Lung microvascular endothelial cell (primary cell): ENCODE measurements at places on chromosomes 2 and 18. TPM values are rescaled to one million over a fixed set of nuclear protein-coding genes. Genes with fewer than 3 reads are reported as not detected.

GRCh38 chr2:18304849-18305248 lies 255.6 kb downstream of the RDH14 start:
- no peak for DNase-seq

DNA sequence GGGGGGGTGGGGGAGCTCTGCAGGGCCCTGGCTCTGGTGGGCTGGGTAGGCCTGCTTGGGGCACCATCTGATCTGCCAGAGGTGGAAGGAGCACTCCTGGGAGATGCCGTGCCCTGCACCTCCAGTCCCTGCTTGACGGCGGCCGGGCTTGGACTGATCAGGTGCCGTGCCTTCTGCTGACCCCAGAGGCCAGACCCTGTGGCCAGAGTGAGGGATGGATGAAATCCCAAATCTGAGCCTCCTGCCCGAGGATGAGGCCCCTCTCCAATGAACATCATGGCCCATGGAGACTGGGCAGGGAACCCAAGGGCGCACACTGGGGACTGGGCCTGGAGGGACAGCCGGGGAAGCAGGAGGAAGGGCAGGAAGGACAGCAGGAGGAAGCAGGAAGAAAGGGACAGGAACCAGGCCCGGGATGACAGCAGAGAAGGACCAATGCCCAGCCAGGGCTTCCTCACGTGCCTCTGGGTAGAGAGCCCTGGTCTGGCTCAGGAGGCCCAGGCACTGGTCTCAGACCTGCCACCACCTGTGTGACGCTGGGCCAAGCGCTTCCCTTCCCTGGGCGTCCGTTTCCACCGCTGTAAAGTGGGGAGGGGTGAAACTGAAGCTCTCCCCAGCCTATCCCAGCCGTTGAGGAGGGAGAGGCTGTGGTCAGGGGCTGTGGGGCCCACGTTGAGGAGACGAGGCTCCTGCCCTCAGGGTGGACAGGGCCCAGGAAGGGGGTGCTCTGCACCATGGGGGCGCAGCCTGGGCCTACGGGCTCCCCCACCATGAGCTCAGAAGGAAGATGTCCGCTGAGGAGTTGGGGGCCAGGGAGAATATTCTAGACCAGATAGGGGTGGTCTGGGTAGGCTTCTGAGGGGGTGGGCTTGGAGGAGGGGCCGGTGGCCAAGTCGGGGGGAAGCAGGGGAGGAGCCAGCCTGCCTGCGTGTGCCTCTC lies 1.0 kb upstream of the GPR35 start:
- DNase-seq: no peak

GRCh38 chr2:166773308-166773949 lies 114.9 kb upstream of the XIRP2 start:
- no peak for DNase-seq

DNA sequence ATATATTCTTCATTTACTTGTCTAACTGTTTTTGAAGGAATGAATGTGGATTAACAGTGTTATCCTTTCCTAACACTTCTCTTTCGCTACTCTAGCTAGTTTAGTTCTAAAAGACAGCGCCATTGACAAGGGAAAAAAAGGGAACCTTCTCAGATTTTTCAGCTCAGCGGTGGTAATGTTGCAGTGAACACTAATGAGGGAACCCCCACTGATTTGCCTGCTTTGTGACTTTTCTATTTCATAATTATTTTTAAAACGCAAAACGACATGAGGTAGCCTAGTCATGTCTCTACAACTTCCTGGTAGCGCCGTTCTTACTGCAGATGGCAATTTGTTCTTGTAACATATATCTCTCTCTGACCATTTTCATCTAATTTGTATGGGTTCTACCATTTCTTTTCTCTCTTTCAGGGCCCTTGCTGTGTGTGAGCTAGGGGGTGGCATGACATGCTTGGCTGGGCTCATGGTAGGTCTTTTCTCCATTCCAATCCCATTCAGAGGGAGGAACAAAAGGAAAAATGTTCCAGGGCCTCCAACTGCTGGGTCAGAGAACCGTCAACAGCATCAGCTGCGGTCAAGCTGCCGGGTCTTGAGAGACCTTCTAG lies 235.5 kb upstream of the SIX3 start:
- no peak for DNase-seq

DNA sequence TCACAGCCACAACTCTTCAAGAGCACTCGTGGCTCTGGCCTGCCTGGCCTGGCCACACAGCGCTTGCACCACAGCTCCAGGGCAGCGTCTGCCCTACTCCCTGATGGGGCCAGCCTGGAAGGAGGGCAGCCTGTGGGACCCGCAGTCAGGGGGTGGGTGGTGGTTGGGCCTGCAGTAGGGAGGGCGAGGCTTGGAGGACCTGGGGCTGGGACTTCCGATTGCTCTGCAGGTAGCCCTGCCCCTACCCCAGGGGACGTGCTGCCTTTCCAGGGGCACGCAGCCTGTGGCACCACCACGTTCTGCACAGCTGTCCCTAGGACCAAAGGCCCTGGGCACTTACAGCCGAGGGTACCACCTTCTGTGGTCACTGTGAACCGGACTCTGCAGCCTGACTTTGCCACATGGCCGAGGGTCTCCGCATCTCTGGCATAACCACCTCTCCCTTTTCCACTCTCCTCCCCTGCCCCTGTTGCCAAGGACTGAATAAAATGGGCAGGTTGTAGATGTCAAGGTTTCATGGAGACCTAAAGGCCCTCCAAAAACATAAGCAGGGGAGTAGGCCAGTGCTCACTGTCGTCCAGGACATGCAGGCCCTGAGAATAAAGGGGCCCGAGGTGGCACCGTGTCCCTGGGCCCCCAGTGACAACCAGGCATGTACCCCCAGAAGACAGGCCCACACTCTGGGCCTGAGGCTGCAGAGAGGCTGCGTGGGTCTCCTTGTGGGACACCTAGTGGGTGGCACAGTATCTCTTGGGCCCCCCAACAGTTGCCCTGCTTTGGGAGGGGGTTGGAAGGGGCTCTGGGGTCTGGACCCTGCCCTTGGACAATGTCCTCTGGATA lies 87.3 kb downstream of the INHBB start:
- no peak for DNase-seq

GRCh38 chr18:1050012-1050657 lies 145.5 kb downstream of the ADCYAP1 start:
- DNase-seq: peak; percentile 11

- peak; percentile 24 for DNase-seq
Measured at GRCh38 chr2:42105330-42106256, 57.8 kb downstream of the PKDCC start.

DNA sequence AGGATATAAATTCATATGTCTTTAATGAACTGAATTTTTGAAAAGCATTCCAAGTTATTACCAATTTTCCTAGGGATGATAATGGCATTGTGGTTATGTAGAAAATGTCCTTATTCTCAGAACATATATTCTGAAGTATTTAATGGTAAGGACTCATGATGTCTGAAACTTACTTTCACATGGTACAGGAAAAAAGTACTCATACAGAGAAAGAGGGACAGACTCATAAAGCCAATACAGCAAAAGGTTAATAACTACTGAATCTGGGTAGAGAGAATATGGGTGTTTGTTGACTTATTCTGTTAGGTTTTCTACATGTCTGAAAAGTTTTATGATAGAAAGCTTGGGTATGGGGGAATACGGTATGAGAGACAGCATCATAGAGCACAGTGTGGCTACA lies 84.3 kb upstream of the SERTAD2 start:
- no peak for DNase-seq

DNA sequence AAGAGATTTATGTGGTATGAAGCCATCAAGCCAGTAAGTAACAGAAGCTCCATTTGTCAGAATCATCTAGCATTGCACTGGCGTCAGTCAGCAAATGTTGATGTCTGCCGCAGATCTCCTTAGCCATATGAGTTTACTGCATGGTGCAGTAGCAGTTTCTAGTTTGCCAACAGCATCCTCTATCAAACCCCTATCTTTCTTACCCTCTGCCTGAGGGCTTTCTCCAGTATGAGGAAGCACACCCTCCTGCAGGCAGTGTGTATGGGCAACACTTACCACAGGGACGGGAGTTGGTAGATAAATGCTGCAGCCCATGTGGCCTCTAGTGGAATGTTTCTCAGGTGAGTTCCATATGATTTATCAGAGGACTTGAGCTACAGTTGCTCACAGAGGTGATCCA lies 63.7 kb downstream of the EFEMP1 start:
- no peak for DNase-seq

DNA sequence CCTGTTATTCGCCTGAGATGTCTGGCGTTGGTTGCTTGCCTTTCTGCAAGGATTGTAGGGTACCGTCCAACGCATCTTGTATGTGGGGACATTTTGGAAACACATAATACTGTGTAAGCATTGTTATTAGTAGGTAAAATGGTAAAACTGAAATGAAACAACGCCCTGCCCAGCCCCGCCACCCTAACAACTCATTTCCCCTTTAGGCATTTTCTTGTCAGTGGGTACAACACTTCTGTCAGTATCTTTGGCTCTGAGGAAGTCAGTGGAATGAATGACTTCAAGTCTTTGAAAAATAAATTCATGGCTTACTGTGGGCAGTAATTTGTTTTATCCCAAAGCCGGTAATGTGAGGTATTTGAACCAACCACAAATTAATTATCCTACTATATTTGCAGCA lies 86.0 kb downstream of the FMNL2 start:
- DNase-seq: no peak

GRCh38 chr2:68366083-68366560 lies 1.0 kb downstream of the PLEK start:
- no peak for DNase-seq

Gene RBBP8
- 11.3 and 13.5 TPM in 2 replicates for total RNA-seq

Gene BCL2
- 0.87 and 1.6 TPM in 2 replicates for total RNA-seq

Gene CYRIA
- 23.8 and 26.4 TPM in 2 replicates for total RNA-seq

Gene DSG4
- total RNA-seq: not detected in 2 replicates

Gene LGALSL
- total RNA-seq: 2.4 and 2.6 TPM in 2 replicates

Gene NTSR2
- not detected in 2 replicates for total RNA-seq
